ENCODE measurements at places on chromosomes 2 and 18. TPM values are rescaled to one million over a fixed set of nuclear protein-coding genes. Genes with fewer than 3 reads are reported as not detected.
A peak's percentile ranks its signal among the peaks of the same experiment; 100 is the strongest.

DNA sequence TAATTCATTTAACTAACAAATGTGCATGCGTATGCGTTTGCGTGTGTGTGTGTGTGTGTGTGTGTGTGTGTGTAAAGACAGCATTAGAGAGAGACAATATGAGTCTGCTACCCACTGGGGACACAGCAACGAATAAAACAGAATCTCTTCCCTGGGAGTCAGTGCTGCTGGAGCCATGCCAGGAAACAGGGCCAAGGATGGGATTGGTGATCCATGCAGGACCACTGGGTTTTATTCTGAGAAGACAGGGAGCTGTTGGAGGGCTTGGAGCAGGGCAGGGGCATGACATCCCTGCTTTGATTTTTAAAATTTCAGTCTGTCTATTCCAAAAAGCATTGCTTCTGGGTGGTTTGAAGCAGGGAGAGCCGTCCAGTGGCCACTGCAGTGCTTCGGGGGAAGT is 62.9 kb downstream of the PDCL3 start:
- DNase-seq, result no peak

DNA sequence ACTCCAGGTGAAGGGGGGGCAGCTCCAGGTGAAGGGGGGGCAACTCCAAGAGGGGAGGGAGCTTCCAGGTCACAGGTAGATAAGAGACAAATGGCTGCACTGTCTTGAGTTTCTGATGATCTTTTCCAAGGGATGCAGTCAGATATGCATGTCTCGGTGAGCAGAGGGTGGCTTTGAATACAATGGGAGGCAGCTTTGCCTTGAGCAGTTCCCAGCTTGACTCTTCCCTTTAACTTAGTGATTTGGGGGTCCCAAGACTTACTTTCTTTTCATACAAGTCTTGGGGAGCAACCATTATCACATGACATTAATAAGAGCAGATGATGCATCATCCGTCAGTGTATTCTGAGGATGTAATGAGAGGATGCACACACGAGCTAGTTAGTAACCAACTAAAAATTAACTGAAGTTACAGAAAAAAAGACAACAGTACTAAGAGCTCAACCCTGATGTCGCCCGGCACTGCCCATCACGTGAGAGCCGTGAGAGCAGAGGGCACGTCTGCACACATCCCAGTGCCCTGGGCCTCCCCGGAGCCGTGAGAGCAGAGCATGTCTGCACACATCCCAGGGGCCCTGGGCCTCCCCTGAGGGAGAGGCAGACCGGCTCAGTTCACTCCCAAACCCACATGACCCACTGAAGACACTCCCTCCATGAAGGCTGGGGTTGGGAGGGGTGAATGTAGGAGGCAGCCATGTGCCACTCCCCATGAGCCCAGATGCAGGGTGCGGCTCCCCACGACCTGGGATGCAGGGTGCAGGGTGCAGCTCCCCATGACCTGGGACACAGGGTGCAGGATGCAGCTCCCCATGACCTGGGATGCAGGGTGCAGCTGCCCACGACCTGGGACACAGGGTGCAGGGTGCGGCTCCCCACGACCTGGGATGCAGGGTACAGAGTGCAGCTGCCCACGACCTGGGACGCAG is 39.4 kb downstream of the PXDN start:
- DNase-seq, result no peak

GRCh38 chr2:233331536-233331935 is 22.8 kb upstream of the DGKD start:
- DNase-seq, result peak; percentile 92

Gene CRACDL
- total RNA-seq, result 0.97 TPM
